ENCODE measurements at places on chromosomes 3 and 15.

DNA sequence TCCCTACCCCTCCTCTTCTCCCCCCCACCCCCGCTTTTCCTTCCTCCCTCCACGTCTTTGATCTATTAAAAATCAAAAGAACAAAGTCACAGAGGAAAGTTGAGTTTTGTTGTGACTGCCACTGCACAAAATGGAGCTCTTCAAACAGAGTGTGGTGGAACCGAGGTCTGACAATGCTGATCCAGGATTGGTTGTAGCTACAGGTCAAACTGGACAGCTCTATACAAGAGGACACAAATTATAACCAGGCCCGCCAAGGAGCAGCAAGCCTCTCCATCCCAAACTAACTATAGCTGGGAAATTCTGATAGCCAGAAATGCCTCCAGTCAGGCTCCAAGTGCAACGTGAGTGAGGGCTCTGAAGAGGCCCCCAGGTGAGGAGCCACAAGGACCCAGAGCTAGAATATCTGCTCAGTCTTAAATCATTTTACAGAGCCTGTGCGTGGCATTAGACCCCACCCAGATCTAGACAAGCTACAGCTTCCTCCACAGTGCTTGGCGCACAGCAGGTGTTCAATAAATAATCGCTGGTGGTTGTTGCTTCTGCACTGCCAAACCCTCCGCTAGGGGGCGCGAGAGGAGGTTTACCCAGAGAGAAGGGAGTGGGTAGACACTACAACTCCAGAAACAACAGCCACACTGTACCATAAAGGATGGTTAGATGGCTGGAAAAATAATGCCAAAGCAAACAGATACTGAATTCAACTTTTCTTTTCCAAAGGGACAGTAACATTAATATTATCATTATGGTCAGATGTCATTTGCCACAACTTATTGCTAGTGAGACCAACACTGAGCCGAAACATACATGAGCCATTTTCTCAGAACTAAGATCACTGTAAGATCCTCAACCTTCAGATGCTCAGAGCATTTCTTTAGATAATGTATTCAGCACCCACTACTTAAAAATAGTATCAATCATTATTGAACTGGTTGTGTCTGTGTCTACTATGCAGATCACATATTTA, 44.6 kb downstream of the ZIC4 start:
- no peak for DNase-seq

DNA sequence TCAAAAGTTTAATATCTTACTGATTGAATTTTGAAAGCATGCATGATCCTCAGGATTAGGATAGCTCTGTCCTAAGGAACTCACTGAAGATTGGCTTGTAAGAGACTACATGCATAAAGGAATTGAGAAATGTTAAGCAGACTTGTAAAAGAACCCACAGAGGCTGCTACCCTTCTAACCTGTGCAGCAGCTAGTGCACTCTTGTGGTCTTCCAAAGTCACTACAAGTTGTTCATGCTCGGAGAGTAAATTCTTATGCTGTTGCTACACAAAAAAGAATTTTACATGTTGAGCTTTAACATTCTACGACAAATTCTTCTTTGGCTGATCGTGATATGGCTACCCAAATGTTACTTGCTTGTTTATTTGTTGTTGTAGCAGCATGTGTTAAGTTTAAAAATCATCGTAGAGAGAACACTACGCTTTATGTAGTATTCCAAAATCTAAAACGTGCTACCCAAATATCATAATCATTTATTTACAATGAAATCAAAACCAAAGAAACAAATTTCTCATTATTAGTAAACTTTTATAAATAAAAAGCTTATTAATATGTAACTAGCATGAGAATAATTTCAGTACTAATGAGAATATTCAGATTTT, 55.0 kb downstream of the GOLIM4 start:
- DNase-seq = no peak

GRCh38 chr3:70358978-70359580, 46.6 kb upstream of the MDFIC2 start:
- no peak for DNase-seq

- DNase-seq = no peak
These were observed 51.1 kb downstream of the ATP10A start for GRCh38 chr15:25812073-25812472.

- DNase-seq = no peak
These were observed 26.6 kb downstream of the BTLA start for GRCh38 chr3:112472691-112473090.

- no peak for DNase-seq
These were observed 39.3 kb downstream of the CGNL1 start for GRCh38 chr15:57415602-57416001.

DNA sequence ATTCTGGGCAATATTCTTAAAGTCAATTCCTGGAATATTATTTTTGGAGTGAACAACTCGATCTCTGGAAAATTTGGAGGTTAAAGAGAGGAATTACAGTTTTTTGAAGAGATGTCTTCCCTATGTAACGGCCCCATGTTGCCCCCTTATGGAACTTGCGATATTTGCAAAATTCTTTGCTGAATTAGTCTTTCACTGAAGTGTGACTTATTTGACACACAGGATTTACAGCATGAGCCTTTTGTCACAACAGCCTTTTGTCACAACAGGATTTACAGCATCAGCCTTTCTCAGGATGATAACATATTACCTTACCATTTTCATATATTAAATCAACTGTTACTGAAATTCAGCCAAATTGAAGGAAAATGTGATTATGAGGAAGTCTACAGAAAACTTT, 37.8 kb upstream of the SPTSSB start:
- DNase-seq = no peak

- DNase-seq = no peak
These were observed 44.5 kb upstream of the SEC22A start for GRCh38 chr3:123157209-123157597.

DNA sequence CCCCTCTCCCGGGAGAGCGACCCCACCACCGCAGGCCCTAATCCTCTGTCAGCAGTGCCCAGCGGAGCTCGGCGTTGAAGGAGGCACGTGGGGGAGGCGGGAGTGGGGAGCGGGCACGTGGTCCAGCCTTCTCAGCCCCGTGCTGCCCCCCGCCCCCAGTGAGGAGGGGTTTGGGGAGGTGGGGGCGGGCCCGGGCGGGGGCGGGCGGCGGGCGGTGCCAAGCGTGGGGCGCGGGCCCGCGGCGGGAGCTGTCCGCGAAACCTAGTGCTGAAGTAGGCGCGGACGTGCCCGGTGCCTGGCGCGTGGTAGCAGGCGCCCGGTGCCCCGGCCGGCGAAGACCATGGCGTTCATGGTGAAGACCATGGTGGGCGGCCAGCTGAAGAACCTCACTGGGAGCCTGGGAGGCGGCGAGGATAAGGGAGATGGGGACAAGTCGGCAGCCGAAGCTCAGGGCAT, at the start of gene CPLX3:
CPLX3 (plus strand) TSS at position 264 of the 456 bp plus-strand sequence; CDS start at position 341, 77 bp downstream.
- DNase-seq = no peak

All from stimulated activated CD8-positive, alpha-beta memory T cell treated with anti-CD3 and anti-CD28 coated beads, Interleukin-15, amount 100 ng/mL, for 24 hours (primary cell).